K562 (cell line): ENCODE measurements at places on chromosomes 16 and 17. TPM values are rescaled to one million over a fixed set of nuclear protein-coding genes. Genes with fewer than 3 reads are reported as not detected.

The VPS35L gene
- total RNA-seq, result 25.8 and 28.3 TPM in 2 replicates

The SMURF2 gene
- 15.2 and 15.7 TPM in 2 replicates for total RNA-seq

The PIK3R6 gene
- 0.04 TPM in 1 of 2 replicates, not detected in the other for total RNA-seq

The CSF3 gene
- total RNA-seq, result not detected in 2 replicates

The ASIC2 gene
- total RNA-seq, result not detected in 2 replicates

The TBC1D3C gene
- total RNA-seq, result not detected in 2 replicates

The ITGB3 gene
- 0.84 and 0.92 TPM in 2 replicates for total RNA-seq
